ENCODE measurements at places on chromosomes 11 and 22.

DNA sequence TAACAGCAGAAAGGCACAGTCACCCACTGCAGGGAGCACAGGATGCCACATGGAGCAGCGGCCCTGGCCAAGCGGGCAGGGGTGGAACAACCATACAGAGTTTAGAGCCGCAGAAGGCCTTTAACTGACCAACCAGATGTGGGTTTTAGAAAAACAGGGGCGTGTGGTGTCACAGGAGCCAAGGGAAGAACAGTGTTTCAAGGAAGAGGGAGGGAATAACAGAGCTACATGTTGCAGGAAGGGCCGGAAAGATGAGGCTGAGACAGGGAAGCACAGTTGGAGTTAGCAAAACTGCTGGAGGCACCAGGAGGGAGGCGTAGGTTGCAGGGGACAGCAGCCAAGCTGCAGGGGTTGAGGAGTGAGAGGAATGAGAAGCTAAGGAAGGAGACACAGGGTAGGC is 7.8 kb upstream of the NAA40 start:
- DNase-seq = no peak

- DNase-seq = no peak
These were observed 2.3 kb downstream of the RASL10A start for GRCh38 chr22:29313126-29313575.

GRCh38 chr22:21938906-21939305 is 13.7 kb downstream of the PPM1F start:
- DNase-seq = no peak

GRCh38 chr22:19376971-19377370 is 54.6 kb downstream of the HIRA start:
- DNase-seq = no peak

GRCh38 chr22:41818596-41818995 is 14.3 kb upstream of the SREBF2 start:
- no peak for DNase-seq

- DNase-seq = no peak
These were observed 552.4 kb upstream of the ANO5 start for GRCh38 chr11:21640491-21640890.

- peak; percentile 68 for DNase-seq
These were observed 21.5 kb downstream of the LRP4 start for GRCh38 chr11:46896719-46897406.

DNA sequence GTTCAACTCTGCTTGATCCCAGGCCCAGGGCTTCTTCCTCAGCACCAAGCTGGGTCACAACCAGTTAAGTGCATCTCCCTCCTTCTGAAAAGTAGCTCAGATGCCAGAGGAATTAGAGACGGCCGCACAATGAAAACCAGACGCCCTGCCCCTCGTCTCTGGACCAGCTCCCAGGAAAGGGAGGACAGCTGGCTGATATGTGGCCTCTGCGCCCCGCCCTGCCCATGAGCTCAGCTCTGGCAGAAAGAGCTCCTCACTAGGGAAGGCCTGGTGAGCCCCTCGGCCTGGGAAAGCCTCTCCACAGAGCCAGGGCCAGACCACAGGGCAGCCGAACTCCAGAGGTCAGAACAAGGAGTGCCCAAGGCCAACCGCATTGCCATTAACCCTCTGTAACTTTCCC is 18.1 kb upstream of the SCGB1A1 start:
- DNase-seq = no peak

DNA sequence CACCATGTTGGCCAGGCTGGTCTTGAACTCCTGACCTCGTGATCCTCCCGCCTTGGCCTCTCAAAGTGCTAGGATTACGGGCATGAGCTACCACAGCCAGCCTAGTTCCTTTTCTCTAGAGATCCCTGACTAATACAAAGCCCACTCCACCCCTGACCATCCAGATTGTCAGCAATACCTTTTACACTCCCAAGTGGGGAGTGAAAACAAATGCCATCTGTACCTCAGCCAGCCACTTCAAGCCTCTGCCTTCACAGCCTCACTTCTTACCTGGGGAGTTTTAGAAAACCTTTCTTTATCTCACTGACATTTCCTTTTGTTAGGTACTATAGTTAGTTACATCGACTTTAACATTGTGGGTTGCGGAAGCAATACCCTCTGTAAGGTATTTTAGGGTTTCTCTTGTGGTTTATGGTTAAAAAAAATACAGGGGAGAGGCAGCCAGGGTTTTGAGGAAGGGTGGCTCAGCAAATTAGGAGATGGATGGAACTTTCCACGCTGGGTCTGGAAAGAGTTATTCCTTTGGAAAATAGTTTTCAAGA is 8.9 kb downstream of the TOM1 start:
- DNase-seq = peak; percentile 35

- DNase-seq = no peak
These were observed 223.8 kb downstream of the FAM76B start for GRCh38 chr11:95565724-95566141.

- DNase-seq = no peak
These were observed 111.7 kb downstream of the GGTLC2 start for GRCh38 chr22:22756109-22756508.

DNA sequence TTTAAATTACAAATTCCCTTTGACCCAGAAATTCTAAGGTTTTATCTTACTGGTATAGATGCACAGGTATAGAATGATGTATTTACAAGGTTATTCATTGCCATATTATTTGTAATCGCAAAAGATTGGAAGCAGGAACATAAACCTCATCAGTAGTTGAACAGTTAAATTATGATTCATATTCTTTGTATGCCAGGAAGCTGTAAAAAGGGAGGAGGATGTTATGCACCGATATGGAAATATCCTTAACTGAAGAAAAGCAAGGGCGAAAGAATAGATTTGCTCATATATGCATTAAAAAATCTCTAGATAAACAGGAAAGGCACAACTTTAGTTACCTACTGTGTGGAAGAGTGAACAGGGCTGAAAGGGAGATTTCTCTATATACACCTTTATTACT is 36.7 kb downstream of the PPFIA1 start:
- no peak for DNase-seq

GRCh38 chr11:40162901-40163883 is 1296.3 kb downstream of the LRRC4C start:
- no peak for DNase-seq

GRCh38 chr22:30306627-30307011 is 17.3 kb upstream of the CASTOR1 start:
- DNase-seq = no peak

- no peak for DNase-seq
These were observed 904.5 kb upstream of the API5 start for GRCh38 chr11:42407341-42407740.

DNA sequence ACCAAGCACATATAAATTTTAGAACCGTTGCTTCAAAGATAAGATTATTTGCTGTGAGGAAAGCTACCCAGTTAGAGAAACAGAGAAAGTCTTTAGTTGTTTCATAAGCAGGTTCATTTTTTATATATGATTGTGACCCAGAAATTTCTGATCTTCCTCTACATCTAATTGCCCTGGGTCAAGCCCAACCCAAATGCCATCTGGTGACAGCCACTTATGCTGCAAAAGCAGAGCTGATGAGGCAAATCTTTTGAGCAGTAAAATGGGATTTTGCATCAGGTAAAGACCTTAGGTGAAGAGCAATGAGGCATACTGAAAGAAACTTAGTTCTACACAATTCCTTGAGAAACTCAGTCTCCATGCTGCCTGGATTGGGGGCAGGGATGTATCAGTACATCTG is 28.0 kb downstream of the SYT9 start:
- DNase-seq = no peak

GRCh38 chr11:7494086-7494745 is 8.9 kb downstream of the OLFML1 start:
- DNase-seq = no peak

GRCh38 chr11:115676768-115677167 is 172.6 kb upstream of the CADM1 start:
- no peak for DNase-seq

DNA sequence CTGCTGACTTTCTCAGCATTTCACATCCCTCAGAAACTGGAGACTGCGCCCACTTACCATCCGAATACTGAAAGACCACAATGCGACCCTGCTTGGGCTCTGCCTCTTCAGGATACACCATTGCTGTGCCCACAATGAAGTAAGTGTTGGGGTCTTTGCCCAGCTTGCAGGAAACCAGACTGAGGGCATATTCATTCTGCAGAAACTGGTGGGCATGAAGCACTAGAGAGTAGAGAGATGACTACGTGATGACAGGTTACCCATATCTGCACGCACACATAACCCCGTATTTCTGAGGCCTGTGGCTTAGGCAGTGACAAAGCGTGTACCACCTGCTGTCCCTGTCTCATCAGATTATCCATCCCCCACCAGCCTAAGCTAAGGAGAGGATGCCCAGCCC is 14.6 kb upstream of the VWCE start:
- no peak for DNase-seq

GRCh38 chr22:43263645-43264514 is 76.9 kb upstream of the TTLL12 start:
- peak; percentile 93 for DNase-seq

DNA sequence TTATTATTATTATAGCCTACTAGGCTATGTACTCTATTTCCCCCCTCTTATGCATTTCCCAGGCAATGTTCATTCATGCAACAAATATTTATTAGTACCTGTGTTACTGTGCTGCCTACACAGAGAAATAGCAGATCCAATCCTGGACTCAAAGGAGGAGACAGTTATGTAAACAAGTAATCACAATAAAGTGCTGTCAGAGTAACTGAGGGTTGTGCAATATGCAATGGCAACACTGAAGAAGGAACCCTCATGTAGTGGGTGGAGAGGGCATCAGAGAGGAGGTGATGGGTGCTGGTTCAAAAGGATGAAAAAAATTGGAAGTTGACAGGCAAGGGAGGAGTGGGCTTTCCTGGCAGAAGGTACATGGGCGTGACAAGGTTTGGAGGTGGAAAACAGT is 886 bp upstream of the P4HA3 start:
- no peak for DNase-seq

DNA sequence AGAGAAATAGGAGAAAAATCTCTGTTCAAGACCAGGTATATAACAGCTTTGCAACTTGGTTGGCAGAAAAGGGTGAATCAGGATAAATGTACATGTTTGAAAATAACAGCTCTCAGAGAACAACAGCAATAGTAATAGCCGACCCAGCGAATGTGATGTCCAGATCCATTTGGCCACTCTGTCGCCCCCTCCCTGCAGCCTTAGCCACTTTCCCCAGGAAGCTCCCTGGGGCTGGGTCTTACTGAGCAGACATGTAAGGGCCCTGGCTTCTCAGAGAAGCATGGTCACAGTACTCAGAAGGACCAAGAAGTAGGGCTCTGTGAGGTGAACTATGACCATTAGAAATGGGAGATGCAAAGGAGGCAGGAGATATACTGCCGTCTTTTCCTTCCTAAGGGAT is 154.1 kb upstream of the SNX19 start:
- DNase-seq = no peak

DNA sequence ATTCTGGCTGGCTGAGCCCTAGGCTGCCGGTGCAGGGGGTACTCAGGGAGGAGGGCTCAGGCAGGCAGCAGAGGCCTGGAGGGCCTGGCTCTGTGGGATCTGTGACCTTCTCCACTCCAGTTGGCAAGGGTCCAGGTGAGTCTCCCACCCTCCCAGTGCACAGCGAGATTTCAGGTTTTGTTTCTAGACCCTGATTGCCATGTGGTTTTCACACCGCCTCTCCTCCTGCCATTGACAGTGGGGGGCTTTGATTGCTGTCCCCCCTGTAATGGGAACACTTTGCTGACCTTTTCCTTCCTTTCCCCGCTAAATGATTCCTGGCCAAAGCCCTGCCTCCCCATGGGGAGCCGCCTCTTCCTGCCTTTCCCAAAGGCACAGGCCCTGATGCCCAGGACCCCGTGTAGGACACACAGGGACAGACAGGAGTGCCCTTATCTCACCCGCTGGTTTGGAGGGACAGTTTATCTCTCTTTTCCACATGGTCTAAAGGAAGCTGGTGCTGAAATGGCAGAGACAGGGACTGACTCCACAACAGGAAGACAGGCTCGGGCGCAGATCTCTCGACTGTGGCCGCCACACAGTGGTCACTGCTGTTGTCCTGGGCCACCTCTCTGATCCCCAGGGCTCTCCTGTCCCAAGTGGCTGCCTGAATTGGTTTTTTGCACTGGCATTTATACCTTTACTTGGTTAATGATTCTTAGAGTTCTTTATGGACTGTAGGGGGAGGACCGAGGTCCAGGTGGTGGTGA is 43.4 kb downstream of the BCR start:
- no peak for DNase-seq

DNA sequence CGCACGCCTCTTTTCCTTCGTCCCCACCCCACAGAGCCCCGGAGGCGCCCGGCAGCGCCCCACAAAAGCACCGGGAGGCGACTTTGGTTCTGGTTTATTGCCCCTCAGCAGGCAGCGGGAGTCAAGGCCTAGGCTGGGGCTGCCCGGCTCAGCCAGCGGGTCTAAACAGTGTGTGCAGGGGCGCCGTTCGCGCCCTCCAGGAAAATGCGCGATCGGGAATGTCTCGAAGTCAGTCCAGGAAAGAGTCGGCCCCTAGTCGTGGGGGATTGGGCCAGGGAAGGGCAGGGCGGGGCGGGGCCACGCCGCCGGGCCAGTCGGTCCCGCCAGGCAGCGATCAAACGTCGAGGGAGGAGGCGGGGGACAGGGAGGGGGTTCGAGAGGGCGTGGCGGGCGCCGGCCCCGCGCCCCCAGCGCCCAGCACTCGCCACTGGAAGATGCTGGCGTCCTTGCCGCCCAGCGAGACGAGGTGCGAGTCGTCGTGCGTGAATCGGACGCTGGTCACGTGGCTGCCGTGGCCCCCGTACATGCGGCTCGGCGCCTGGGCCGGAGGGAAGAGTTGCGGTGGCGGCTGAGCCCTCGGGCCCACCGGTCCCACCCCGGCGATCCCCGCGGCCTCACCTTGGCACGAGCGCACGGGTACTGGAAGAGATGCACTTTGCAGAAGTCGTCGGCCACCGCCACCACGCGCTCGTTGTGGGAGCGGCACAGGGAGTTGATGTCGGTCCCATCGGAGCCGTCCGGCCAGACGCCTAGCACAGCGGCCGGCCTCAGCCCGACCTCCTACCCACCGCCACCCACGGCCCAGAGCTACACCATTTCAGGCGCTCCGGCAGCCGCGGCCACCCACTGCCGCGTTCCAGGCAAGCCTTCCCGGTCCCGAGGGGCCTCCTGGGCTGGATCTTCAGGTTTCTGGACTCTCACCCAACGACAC is 741 bp upstream of the MTA2 start:
- peak; percentile 80 for DNase-seq

- no peak for DNase-seq
These were observed 3.1 kb downstream of the GRIK4 start for GRCh38 chr11:120514541-120515121.
